NCI-H524 treated with DMSO at 0.1 percent for 48 hours (cell line): ENCODE measurements at places on chromosomes 7 and 10.
A peak's percentile ranks its signal among the peaks of the same experiment; 100 is the strongest.

DNA sequence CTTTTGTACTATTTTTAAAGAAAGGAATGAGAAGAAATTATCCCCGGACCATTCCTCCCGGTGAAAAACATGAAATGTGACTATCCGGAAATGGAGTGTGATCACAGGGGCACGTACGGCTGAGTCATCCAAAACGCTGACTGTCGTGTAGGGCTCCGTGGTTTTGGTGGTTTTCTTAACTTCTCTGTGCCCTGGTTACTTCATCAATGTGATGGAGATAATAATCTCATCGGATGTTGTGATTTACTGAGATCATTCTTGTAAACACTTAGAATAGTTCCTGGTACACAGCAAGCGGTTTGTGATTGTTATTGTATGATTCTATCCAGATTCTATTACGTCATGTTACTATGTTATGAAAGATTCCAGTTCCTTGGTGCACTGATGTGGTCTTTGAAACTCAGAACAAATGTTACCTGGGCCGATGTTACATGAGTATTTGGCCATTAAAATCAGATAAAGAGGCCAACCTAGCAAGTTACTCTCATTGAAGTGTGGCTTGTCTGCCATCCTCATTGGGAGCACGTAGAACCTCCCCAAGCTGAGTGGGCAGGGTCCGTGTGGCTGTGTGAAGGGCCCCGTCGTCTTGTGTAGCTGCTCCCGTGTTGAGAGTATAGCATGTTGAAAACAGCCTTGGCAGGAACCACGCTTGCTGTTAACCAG lies 99.5 kb downstream of the CAMK1D start:
- DNase-seq: no peak

GRCh38 chr10:35257057-35257983 lies 79.0 kb upstream of the CCNY start:
- no peak for DNase-seq

- DNase-seq: no peak
Measured at GRCh38 chr7:103914147-103914899, 75.1 kb downstream of the RELN start.

DNA sequence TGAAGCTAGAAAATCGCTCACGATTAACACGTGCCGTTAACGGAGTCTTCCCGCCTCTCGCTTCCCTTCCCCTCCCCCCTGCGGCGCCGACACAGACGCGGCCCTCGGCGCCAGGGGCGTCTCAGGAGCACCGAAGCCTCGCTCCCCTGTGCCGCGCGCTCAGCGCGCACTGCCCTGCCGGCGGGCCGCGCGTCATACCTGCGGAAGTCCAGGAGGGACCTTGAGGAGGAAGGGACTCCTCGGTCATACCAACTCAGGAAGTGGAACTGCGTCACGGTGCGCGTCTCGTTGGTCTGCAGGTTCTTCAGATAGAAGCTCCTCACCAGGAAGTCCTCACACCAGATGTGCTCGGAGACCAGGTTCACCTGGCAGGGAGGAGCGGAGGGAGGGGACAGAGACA lies 239.6 kb downstream of the DNAJB6 start:
- DNase-seq: no peak

GRCh38 chr7:148142660-148143248 lies 447.8 kb upstream of the C7orf33 start:
- no peak for DNase-seq

- DNase-seq: no peak
Measured at GRCh38 chr7:149624006-149624405, 126.4 kb upstream of the ZNF746 start.

DNA sequence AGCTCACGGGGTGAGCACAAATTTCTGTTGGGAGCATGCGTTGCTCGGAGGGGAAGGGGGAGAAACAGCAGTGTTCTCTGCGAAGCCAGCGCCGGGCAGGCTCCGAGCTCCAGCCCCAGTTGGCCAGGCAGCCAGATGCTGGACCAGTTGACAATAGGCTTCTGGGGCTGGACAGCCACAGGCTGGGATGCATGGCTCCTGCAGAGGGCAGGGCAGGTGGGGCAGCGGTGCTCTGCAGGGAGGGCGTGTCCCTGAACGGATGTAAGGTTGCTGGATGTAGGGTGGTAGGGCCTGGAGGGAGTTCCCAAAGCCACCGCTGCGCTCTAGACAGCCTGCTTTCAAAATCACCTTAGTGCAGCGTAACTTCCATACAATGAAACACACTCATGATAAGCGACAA lies 574.9 kb downstream of the GLRX3 start:
- DNase-seq: no peak

DNA sequence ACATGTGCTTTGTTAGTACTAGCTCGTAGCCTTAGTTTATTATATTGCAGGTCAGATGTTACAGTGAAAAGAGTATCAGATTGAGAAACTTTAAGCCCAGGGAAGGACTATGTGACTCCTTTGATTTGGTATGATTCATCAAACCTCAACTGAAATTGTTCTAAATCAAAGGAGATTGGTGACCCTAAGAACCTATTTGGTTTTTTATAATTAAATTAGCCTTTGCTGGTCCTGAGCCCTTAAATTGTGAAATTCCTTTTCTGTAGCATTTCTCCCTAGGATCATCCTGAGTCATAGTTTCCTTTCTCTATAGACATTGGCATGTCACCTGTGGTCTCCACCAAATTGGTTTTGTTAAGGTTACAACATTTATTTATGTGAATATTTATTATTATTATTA lies 89.7 kb downstream of the POLR1F start:
- DNase-seq: no peak

GRCh38 chr7:35695473-35695850 lies 527 bp upstream of the HERPUD2 start:
- no peak for DNase-seq

DNA sequence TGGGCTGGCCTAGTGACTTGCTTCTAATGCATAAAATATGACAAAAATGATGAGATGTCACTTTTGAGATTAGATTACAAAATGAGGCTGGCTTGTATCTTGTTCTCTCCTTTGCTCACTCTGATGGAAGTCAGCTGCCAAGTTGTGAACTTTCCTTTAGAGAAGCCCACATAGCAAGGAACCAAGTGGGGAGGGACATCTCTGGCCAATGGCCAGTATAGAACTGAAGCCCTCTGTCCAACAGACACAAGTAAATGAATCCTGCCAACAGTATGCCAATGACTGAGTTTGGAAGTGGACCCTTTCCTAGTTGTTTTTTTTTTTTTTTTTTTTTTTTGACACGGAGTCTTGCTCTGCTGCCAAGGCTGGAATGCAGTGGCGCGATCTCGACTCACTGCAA lies 3.3 kb downstream of the ZC3HC1 start:
- no peak for DNase-seq

GRCh38 chr10:75469006-75469616 lies 37.7 kb downstream of the LRMDA start:
- no peak for DNase-seq

DNA sequence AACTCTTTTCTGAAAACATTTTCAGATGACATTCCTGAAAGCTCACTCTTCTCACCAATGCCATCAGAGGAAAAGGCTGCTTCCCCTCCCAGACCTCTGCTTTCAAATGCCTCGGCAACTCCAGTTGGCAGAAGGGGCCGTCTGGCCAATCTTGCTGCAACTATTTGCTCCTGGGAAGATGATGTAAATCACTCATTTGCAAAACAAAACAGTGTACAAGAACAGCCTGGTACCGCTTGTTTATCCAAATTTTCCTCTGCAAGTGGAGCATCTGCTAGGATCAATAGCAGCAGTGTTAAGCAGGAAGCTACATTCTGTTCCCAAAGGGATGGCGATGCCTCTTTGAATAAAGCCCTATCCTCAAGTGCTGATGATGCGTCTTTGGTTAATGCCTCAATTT lies 16.5 kb downstream of the ANLN start:
- no peak for DNase-seq

DNA sequence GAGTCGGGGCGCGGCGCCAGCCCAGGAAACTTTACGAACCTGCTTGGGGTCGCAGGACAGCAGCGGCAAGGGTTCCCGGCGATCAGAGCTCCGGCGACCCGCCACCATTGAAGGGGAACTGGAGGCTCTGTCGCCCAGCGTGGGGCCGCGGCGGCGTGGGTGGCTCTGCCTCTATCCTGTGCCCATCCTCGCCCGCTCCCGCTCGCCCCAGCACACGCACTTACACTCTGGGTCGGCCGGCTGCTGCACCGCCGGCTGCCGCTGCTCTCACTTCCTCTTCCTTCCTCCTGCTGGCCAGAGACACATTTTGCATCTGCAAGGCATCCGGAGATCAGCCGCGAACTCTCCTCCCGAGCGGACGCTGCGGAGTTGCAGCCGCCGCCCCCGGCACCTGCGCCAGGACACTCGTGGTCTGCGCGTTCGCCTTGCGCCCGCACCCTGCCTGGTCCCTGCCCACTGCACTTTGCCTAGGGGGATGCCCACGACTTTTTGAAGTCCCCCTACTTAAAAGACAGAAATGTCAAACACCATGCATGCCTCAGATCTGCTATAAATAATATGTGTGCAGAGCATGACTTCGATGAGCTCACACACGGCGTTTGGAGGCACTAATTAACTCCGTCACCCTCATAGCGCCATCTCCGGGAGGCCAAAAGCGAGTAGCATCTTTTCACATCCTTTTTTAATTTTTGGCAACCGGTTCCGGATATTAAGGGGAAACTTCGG lies at the start of gene ELMO1:
ELMO1 (minus strand) TSS at position 229 of the 726 bp plus-strand sequence. CDS start 106,174 bp downstream, outside the sequence.
- peak; percentile 25 for DNase-seq

GRCh38 chr10:103852856-103853255 lies 2.5 kb downstream of the SH3PXD2A start:
- DNase-seq: no peak

- DNase-seq: no peak
Measured at GRCh38 chr7:115516341-115516740, 514.2 kb downstream of the TFEC start.

DNA sequence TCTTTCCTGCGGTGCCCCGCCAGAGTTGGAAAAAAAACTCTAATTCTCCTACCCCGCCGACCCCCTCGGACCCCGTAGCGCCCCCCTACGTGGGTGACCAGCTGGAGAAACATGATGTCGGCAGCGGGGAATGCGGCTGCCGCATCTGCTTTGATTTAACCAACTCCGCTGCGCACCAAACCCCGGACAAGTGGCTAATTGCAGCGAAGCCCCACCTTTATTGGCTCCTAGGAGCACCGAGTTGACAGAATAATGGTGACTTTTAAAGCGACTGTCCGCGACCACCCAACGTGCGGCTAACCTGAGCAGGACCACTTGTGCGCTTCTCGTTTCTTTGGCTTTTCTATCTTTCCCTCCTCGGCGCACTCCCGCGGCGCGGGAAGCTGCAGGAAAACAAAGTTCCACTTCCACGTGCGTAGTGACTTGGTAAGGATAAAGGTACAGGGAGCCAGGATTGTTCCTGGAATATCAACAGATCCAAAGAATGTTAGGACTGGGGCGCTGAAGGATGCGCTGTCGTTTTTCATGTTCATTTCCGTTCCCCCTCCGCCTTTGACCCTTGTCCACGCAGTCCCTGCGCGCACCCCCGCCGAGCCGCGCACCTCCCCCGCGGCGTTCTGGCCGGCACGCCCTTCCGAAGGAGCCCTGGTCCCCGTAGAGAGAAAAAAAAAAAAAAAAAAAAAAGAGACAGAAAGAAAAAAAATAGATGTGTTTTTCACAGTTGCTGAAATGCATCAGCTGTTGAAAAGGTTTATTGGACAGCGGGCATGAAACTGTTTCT lies 1.4 kb downstream of the WNT16 start:
- no peak for DNase-seq

DNA sequence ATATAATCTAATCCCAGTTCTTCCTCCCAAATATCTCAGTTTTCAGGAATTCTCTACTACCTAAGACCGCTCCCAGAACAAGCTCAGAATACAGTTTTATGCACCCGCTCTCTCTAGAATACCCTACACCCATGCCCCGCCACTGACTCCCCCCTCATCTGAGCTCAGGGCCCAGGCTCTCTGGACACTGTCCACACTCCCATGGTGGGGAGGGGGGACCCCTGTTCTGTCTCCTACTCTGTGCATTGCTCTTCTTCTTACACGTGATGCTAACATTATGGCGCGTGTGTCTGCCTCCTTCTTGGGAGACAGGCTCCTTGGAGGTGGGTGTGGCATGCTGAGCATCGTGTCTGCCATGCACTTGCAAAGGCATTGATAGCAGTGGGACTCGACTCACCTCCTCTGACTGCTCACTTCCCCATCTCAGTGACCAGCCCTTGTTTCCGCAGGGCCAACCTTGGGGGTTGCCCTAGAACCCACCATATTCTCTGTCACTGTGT lies 127.9 kb downstream of the TCERG1L start:
- DNase-seq: no peak

- no peak for DNase-seq
Measured at GRCh38 chr10:34723750-34724149, 91.3 kb downstream of the PARD3 start.

DNA sequence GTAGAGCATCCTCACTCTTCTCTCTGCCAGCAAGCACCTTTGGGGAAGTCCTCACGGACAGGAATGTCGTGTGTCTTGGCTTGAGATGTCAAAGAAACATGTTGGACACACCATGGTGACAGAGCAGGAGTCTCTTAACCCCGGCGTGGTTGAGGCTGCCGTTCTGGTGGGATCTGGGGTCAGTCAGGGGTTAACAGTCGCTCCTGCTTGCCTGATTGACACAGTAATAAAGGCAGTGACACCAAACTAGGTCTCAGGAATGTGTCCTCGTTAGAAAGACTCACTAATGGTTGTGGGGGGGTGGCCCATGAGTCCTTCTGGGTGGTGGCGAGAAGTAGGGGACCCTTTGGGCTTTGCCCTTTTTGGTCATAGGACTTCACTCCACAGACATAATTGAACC lies 69.0 kb downstream of the TCF7L2 start:
- DNase-seq: no peak

DNA sequence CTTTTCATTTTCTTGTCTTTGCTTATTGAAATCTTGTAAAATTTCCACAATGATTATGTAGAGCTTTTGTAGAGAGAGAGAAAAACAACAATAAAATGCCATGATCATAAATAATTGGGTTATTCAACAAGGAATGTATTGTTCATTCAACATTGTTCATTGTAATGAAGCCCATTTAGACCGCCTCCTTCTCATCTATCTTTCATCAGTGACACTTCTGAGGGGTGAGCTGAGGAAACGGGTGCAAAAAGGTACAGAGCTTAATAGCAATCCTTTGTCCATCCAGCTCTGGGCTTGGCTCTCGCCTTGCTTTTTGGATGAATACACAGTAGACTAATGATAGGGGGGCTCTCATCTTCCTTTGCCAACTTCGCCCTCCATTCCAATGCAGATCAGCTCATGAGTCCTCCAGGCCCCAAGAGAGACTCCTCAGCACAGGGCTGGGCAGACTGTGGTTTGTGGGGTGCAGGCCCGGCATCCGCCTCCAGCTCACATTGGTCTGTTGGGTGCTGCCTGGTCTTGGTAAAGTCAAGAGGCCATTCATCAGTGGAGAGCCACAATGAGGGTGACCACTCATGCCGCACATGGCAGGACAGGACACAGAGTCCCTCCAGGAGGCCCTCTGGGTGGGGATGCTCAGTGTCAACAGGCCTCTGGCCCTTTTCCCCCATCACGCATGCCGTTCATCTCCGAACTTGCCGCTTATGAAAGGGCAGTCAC lies 17.9 kb upstream of the PPA1 start:
- DNase-seq: no peak
